ENCODE measurements at places on chromosomes 3 and 15. TPM values are rescaled to one million over a fixed set of nuclear protein-coding genes. Genes with fewer than 3 reads are reported as not detected.

Gene ACAN
- not detected for total RNA-seq

Gene ZNF35
- total RNA-seq, result 7.0 TPM

Gene PTPRG
- total RNA-seq, result 0.47 TPM

Gene B3GNT5
- total RNA-seq, result 2.0 TPM

Gene CAMKV
- total RNA-seq, result 7.8 TPM

Gene CD47
- 180 TPM for total RNA-seq

Gene TRPM1
- not detected for total RNA-seq
